Esophagus muscularis mucosa (tissue), 4 donors: ENCODE measurements at places on chromosomes 12 and 14.

GRCh38 chr14:103456167-103456835, 66.3 kb downstream of the CKB start:
- DNase-seq, result no peak

DNA sequence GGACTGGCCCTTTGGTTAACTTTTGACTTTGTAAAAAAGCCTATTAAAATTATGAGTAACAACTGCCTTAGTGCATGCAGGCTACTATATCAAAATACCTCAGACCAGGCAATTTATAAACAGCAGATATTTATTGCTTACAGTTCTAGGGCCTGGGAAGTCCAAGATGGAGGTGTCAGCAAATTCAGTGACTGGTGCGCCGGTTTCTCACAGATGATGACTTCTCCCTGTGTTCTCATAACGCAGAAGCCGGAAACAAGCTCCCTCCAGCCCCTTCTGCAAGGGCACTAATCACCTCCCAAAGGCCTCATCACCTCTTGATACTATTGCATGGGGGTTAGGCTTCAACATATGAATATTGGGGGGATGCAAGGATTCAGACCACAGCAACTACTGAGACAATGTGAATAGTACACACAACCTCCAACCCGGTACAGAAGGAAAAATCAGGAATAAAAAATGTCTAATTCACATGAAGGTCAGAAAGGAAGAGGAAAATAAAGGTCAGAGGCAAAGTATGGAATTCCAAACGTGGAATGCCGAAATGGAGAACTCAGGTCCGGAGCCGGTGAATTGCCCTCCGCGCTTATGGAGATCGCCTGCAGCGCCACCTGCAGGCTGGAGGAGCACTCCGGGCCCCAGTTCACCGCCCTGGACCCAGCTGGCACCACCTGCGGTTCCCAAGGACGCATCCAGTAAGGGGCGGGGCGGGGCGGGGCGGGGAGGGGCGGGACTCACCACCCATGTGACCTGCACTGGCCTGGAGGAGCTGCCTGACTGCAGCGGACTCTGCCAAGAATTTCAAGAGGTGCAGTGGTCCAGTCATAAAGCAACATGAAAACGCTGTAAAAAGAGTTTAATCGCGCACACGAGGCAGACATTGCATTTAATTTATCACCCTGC, 203.4 kb downstream of the KIF26A start:
- no peak for DNase-seq

- DNase-seq, result no peak
Observed at GRCh38 chr12:112219195-112219594, 93.8 kb downstream of the TRAFD1 start.

GRCh38 chr12:109738209-109738608, 24.6 kb downstream of the FAM222A start:
- DNase-seq, result no peak

GRCh38 chr14:51879170-51879569, 18.8 kb downstream of the GNG2 start:
- DNase-seq, result no peak

DNA sequence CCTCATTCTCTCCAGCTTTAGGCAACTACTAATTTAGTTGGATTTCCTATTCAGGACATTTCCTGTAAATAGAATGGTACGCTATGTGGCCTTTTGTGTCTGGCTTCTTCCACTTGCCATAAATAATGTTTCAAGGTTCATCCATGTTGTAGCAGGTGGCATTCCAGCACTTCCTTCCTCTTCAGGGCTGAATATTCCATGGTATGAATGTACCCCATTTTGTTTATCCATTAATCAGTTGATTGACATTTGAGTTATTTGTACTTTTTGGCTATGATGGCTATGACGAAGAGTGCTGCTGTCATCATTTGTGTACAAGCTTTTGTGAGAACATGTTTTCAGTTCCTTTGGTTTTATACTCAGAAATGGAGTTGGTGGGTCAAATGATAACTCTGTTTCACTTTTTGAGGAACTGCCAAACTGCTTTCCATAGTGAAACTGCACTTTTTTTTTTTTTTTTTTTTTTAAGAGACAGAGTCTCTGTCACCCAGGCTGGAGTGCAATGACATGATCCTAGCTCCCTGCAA, 6.5 kb upstream of the CDK2AP1 start:
- DNase-seq, result no peak

- no peak for DNase-seq
Observed at GRCh38 chr12:97075161-97075933, 168.3 kb downstream of the NEDD1 start.
